ENCODE measurements at places on chromosomes 6 and 20.

- peak; percentile 93 for DNase-seq
Measured at GRCh38 chr6:165662749-165663376, at the start of gene PDE10A. PDE10A (minus strand) TSS chr6:165663241; CDS start chr6:165662811, 430 bp downstream.

DNA sequence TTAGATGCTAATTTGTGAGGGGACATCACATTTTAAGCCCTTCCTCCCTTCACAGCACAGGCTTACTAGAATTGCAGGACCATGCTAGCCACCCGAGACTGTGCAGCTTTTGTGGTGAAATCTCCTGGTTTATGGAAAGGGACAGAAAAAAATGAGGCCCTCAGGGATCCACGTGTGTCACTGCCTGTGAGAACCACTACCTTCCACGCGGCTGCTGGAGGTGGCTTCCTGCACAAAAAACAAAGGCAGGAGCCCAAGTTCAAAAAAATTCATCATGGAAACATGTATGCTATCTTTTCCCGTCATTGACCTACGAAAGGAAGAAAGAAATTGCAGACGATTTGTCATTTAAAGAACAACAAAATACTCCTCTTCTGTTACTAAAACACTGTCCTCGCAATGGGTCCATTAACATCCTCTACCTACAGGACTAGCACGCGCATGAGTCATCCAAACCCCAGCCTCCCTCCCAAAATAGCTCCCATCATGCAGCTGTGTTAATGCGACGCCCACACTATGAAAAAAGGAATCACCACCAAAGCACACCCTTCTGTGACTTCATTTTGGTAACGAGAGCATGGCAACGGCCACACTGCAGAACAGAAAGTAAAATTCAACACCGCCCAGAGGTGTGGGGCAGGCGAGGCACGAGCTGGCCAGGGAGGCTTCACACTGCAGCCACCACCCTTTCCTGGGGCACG is 45.7 kb downstream of the RAMACL start:
- no peak for DNase-seq

GRCh38 chr6:3624250-3625136 is 127.0 kb downstream of the PXDC1 start:
- DNase-seq: no peak

GRCh38 chr6:50301307-50301706 is 251.6 kb upstream of the DEFB112 start:
- DNase-seq: no peak

GRCh38 chr6:126937426-126937825 is 181.0 kb upstream of the RSPO3 start:
- DNase-seq: no peak

GRCh38 chr20:35539756-35540212 is 2.1 kb upstream of the ERGIC3 start:
- no peak for DNase-seq

All from hepatic stellate cell (primary cell).